ENCODE measurements at places on chromosomes 12 and 14.

DNA sequence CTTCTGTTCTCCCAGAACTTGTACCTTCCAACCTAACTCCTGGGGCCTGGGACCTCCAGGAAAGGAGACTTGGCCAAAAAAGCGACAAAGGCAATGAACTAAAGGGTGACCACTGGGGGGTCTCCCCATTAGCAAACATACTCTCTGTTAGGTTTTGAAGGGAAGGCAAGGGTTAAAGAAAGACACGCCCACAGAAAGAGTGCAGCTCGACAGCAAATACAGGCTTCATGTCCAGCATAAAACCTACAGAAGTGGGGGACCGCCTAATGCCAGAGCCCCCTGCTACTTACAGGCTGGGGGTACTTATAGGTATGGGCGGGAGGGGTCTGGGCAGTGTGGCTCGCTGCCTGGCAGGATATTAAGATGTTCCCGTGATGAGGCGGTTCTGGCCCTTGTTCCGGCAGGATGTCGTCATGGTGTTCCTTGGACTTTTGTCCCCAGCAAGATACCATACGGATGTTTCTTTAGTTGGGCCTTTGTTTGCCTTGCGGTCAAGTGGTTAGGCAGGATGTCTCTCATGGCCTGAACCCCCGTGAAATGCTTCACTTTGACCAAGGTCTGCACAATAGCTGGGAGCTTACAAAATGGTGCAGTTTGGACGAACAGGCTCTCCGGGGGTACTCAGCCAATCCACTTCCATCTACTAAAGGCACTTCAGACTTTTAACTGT lies 53.4 kb downstream of the PRMT8 start:
- no peak for DNase-seq

DNA sequence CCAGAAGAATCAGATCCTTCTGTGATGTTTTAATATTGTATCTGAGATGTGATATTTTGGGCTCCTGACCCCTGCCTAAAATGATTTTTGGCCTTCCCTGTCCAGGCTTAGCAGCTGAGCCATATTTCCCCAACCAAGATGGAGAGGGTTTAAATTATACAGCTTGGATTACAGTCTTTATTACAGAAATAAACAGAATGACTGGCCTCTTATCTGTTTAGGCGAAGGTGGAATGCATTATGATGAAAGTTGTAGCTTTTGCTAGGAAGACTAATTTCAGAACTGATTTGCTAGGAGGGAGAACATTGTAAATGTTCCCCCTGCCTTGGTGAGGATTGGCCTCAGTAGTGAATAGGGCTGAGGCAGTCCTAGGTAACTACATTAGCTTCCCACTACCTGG lies 23.3 kb downstream of the BMAL2 start:
- DNase-seq, result no peak

DNA sequence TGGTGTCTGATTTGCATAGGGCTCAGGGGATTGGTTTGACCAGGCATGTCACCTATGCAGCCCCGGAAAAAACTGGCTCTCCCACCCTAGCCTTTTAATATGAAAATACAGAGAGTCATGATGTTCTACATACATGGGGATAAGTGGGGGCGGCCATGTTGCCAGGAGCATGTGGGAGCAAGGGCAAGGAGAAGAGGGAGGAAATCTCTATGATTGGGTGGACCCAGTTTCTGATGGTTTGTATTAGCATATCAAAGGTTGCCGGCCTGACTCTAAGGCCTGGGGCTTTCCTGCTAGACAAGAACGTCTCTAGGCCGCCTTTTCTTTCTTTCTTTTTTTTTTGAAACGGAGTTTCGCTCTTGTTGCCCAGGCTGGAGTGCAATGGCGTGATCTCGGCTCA lies 123.4 kb upstream of the CPSF6 start:
- no peak for DNase-seq

DNA sequence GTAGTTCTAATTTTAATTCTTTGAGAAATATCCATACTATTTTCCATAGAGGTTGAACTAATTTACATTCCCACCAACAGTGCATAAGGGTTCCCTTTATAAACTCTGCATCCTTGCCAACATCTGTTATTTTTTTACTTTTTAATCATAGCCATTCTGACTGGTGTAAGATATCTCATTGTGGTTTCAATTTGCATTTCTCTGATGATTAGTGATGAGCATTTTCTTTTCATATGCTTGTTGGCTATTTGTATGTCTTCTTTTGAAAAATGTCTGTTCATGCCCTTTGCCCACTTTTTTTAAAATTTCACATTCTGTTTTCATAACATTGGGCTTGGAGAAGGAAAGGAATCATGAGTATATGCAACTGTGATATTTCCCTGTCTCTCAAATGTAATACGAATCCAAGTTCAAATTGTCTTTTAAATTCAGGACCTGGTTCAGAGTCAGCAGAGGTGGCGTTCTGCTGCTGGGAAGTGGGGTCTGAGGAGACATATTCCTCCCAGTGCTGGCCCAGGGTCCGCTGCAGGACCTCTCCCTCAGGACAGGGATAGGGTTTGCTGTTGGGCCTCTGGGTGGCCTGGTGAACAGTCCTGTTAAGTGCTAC lies 81.2 kb upstream of the ETV6 start:
- DNase-seq, result no peak

GRCh38 chr14:23568600-23569331 lies 1.2 kb upstream of the AP1G2 start:
- DNase-seq, result no peak

GRCh38 chr14:68318828-68319227 lies 474.0 kb downstream of the ZFP36L1 start:
- DNase-seq, result no peak

DNA sequence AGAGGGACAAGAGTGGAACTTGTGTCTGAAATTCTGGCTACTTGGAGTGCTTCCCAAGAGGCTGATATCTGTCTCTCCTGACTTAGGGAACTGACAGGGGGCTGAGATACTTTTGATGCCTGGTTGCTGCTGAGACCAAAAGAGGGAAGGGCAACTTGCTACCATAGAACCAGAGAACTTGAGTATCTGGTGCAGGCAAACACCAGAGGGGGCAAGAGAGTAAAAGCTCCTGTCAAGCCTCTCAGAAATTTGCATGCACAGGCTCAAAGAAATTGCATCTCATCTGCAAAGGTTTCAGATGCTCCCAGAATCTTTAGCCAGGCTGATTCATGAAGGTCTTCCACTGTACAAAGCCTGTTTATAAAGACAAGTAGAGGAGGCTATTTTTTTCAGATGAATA lies 391.3 kb upstream of the FOXG1 start:
- no peak for DNase-seq

GRCh38 chr14:88639221-88639620 lies 76.4 kb downstream of the ZC3H14 start:
- DNase-seq, result no peak

DNA sequence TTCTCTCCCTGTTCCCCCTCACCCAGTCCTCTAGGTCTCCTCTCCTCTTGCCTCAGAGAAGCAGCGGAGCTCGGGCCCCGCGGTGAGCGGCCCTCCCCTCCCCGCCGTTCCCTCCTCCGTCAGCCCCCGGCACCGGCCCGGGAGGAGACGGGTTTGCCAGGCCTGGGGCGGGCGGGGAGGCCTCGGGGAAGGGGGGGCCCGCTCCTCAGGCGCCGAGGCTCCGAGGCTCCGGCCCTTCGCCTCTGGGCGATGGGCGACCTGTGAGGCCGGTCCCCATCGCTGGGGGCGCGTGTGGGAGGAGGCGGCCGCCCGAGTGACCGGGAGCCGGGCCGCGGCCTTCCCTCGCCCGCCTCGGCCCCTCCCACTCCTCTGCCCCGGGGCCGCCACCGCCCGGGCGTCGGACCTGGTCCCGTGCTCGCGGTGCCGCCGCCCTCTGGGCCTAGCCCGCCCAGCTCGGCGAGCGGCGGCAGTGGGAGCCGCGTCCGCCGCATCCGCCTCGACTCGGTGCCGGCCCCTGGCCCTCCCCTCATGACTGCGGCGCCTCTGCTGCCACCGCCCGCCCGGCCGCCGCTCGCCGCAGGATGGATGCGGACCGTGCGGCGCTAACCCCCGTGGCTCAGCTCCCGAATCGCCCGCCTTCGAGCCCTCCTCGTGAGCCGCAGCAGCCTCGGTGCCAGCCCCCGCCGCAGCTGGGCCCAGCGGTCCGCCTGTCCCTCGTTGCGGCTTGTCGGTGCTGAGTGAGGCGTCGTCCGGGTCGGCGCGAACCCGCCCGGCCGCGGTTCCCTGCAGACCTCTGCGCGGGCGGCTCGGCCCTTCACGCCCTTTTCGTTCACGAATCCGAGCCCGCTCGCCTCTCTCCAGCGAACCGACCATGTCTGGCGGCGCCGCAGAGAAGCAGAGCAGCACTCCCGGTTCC lies 574 bp downstream of the WNK1 start:
- no peak for DNase-seq
